Iris pigment epithelial cell (primary cell): ENCODE measurements at places on chromosomes 13 and 19.
A peak's percentile ranks its signal among the peaks of the same experiment; 100 is the strongest.

GRCh38 chr19:44646049-44646416, 2.3 kb downstream of the PVR start:
- no peak for DNase-seq

DNA sequence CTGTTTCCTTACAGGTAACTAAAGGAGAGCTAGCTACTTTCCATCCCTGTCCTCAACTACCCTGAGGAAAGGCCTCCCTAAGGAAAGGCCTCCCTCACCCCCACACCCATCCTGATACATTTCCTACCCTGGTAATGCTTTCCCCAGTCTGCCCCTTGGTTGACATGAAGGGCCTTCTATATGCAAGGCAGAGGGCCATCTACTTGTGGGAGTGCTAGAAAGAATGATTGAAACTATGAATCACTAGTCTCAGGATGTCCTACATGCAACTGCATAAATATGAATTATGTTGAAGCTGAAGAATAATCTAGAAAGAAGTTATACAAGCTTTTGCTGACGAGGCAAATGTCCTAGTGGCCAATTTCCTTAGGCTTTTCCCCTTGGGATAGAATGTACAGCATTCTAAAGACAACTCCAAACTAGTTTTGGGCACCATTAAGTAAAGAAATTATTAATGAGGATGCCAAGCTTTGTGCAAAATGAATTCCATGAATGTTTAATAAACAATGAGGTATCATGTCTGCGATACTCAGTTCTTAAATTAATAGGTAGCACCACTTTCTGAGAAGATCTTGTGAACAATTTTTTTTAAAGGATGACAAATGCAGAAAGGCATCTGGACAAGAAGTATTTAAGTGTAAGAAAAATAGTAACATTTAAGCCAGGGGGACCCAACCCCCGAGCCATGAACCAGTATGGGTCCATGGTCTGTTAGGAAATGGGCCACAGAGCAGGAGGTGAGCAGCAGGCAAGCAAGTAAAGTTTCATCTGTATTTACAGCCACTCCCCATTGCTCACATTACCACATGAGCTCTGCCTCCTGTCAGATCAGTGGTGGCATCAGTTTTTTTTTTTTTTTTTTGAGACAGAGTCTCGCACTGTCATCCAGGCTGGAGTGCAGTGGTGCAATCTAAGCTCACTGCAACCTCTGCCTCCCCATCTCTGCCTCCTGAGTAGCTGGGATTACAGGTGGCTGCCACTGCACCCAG, 223.0 kb downstream of the LHFPL6 start:
- DNase-seq = peak; percentile 30

GRCh38 chr13:18978447-18978846, 203.2 kb downstream of the TUBA3C start:
- DNase-seq = no peak

DNA sequence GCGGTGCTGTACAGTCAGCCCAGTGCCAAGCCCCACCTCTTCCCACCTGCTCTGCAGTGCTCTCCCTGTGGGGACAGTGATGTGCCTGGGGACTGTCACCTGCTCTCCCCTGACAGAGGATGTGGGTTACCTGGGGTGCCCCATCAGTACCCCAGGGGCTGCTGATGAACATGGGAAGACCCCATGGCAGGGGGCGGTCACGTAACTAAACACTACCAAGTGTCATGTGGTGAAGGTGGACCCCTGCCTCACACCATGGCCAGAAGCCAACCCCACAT, 12.7 kb downstream of the KDM4B start:
- DNase-seq = no peak

- peak; percentile 44 for DNase-seq
Measured at GRCh38 chr19:21482863-21483276, 22.5 kb upstream of the ZNF429 start.

GRCh38 chr13:72782717-72783116, 784 bp downstream of the PIBF1 start:
- peak; percentile 33 for DNase-seq

DNA sequence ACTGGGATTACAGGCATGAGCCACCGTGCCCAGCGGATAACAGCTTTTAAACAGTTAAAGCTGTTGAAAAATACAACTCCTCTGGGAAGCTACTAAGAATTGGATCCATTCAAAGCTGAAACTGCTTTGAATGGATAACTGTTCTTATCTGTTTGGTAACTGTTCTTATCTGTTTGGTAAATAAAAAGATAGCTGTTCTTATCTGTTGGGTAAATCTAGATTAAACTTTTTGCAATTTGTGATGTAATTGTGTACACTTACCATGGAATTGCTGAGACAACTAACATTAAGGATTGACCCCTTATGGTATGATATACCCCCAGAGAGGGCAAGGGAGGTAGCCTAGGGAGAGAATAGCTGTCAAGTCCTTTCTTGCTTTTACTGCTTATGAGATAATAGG, 27.9 kb upstream of the SPART start:
- DNase-seq = no peak

DNA sequence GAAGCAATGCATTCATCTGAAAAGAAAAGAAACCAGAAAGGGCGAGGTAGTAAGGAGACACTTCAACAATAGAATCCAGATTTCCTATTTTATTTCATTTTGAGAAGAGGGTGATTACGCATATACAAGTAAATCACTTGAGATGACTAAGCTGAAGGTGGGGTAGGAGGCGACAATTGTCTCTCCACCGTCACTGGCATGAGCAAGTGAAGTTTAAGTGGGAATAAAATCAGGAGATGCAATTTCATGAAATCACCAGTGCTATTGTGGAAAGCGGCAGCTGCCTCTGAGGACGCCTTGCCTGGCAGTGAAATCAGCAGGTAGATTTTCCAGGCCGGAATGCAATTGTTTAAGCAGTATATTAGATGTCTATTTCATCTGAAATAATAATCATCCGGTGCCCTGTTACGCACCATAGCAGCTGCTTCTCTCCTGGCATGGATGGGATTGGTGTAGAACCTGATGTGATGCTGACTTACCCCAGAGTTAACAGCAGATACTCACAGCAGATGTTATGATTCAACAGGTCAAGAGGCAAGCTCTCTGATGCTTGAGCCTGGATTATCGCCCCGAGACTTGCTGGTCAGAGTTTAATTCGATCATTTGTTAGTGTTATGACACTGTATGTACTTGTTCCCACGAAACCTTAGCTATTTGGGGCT, 64.3 kb downstream of the RASL11A start:
- peak; percentile 91 for DNase-seq

- no peak for DNase-seq
Measured at GRCh38 chr19:31583148-31583547, 233.9 kb upstream of the TSHZ3 start.

DNA sequence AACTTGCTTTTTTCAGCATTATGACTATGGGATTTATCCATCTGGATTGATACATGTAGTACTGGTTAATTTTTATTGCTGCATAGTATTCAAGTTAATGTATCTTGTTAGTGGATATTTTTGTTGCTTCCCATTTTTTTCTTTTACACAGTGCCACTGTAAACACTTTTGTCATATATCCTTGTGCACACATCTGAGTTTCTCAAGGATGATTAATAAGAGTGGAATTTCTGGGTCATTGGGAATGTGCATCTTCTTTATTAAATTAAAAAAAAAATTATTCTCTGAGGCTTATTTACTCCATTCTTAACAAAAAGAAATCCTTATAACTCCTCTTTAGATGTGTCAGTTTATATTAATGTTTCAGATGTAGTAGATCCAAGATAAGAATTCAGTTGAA, 27.3 kb downstream of the B3GLCT start:
- DNase-seq = peak; percentile 24

- DNase-seq = no peak
Measured at GRCh38 chr13:66159511-66159910, 1070.6 kb downstream of the PCDH9 start.
